Left colon (tissue), 2 donors: ENCODE measurements at places on chromosomes 1 and 21. TPM values are rescaled to one million over a fixed set of nuclear protein-coding genes. Genes with fewer than 3 reads are reported as not detected.

Gene TCHH
- total RNA-seq: 0.06 TPM

DNA sequence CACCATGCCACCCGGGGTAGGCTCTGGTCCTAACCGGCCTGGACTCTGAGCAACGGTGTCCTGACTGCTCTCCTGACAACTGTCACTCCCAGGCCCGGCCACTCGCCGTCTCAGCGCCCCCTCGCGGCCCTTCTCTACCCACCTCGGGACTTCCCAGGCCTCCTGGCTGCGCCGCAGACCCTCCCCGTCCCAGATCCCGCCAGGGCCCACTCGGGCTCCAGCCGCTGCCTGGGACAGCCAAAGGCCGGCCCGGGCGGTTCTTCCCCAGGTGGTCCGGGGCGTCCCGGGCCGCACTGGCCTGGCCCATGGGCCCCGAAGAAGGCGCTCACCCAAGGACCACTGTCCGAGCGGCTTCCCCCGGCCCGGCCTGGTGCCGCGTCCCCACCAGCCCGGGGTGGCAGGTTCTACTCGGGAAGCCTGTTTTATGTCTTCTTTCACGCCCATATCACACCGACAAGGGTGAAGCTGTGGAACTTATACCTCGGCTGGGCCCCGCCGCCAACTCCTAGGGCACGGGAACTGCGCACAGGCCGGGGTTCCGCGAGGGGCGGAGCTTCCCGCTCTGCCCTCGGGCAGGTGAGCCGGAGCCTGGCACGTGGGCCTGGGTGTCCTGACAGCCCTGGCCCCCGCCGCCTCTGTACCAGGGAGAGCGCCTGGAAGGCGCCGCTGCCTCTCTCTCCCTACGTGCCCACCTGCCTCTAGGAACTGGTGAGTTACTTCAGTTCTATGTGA lies 138.3 kb downstream of the TTLL7 start:
- DNase-seq: peak; percentile 91

Gene WDR64
- 0.24 TPM for total RNA-seq

DNA sequence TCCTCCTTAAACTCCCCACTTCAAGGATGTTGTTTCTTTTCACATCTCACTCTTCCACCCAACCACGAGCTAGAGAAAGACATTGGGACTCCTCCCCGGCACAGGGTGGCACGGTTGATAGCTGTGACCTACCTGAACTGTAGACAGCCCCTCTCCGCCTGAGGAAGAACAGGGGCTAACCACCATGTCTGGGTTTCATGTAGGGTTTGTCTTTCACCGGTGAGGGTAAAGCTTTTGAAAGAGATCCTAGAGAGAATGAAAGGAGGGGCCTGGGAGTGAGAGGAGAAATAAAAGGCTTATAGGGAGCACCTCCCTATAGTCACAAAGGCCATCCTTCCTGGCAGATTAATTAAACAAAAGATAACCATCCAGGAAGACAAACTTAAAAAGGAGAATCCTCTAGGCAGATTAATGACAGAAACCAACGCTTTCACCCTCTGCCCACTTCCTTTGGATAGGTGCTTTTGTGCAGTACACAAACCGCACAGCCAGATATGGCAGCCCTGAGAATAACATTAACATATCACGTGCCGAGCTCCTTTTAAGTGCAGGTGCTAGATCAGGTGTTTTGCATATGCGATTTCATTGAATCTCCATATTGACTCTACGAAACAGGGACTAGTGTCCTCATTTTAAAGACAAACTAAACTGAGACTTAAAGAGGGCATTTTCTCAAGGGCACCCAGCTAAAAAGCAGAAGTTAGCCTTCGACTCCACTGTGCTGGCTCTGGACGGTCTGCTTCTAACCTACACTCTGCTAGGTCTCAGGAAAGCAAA lies 178.1 kb upstream of the RUNX1 start:
- DNase-seq: no peak

Gene GJA9
- 1.2 TPM for total RNA-seq

- no peak for DNase-seq
Measured at GRCh38 chr1:170303034-170303433, 157.3 kb downstream of the NTMT2 start.

- DNase-seq: no peak
Measured at GRCh38 chr21:42148097-42148496, 70.8 kb upstream of the ABCG1 start.

DNA sequence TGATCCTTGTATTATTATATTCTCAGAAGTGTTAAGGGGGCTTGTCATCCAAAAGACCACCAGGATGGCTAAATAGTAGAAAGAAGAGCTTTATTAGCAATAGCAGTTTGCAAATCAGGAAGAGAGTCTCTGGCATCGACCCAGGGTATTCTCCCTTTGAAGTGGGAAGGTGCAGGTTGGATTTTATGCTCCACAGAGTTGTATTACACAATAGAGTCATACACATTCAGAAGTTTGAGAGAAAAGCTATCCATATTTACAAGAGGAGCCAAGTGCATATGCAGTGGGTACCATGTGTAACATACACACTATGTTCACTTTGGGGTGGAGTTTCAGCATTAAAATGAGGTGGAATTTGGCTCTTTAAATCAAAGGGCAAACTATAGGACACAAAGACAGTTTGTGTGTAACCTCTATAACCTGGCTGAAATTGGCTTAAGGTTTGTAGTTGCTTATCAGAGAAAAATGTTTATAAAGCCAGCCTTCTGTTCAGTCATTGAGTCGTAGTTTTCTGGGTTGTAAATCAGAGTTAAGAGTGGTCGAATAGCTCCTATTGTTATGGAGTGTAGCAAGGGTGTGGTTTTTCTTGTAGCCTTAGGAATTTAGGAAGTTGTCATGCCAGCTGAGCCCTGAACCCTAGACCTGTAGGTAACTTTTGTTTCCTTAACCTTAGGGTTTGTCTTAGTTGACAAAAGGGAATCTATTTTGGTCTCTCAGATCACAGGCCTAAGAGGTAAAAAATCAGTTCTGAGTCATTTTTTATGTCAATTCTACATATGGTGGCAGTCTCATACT lies 125.3 kb downstream of the DNM3 start:
- no peak for DNase-seq

Gene NPHS2
- not detected for total RNA-seq

DNA sequence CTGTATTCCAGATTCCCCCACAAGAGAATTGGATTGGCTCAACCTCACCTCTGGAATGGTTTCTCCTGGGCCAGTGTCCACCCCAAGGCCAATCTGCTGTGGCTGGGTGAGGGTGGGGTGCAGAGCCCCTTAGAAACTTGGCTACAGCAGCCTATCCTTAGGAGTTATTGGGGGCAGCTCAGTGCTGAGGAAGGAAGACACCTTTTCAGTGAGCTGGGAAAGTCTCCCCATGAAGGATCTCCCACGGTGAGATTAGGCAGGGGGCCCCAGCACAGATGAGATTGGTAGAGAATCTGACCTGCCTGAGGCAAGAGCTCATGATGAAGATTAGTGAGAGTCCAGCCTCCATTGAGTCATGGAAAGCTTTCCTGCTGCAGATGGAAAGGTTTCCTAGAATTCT lies 78.4 kb downstream of the CCDC185 start:
- no peak for DNase-seq

DNA sequence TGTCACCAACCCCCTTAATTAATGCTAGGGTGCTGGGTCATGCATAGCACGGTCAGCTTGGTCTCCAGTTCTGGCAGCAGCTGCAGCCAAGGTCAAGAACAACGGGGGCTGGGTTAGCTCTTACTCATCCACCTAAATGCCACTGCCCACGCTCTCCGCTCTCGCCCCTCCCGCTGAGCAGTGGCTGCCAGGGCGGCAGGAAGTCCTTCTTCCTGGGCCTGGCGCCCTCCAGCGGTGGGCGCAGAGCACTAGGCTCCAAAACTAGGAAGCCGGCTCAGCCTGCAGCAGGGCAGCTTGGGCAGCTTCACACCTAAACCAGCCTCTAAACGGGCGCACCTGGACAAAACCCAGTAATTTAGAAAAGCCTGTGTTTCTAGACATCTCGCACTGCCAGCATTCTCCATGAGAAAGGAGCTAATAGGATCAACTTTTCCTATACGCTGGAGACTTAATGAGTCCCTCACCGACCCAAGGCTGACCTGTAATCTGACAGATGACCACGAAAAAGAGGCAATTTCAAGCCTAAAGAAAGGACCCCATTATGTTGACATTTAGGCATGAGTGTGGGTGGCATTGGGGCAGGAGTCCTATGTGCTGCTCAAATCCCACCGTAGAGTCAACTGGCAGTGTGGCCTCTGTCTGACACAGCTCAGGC lies 78.4 kb upstream of the LRRN2 start:
- peak; percentile 82 for DNase-seq

Gene UTS2
- not detected for total RNA-seq

Gene HAO2
- total RNA-seq: not detected

Gene NBPF10
- 2.2 TPM for total RNA-seq

Gene DNAJC28
- 2.5 TPM for total RNA-seq

GRCh38 chr1:61825393-61825792 lies 83.1 kb downstream of the PATJ start:
- no peak for DNase-seq

DNA sequence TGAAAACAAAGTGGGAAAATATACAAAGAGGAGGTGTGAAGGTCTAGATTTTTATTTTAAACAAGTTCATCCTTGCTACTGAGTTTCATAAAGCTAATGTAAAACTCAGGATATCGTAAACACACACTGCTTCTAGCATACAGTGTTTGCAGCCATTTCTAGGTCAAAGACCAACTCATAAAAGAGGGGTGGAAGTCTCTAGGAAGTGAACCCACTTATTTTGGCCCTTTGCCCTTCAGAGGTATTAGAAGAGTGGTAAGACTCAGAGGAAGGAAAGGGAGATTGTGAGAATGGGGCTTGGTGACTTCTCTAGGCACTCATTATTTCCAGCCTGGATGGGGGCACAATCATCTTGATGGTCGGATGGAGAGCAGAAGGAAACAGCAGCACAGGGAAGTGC lies 91.2 kb downstream of the TNFSF18 start:
- DNase-seq: peak; percentile 24

- DNase-seq: peak; percentile 49
Measured at GRCh38 chr1:50271968-50272578, 151.2 kb downstream of the DMRTA2 start.

- no peak for DNase-seq
Measured at GRCh38 chr1:94828251-94828650, 8.1 kb downstream of the SLC44A3 start.

GRCh38 chr1:46508757-46509156 lies 19.1 kb downstream of the DMBX1 start:
- no peak for DNase-seq

DNA sequence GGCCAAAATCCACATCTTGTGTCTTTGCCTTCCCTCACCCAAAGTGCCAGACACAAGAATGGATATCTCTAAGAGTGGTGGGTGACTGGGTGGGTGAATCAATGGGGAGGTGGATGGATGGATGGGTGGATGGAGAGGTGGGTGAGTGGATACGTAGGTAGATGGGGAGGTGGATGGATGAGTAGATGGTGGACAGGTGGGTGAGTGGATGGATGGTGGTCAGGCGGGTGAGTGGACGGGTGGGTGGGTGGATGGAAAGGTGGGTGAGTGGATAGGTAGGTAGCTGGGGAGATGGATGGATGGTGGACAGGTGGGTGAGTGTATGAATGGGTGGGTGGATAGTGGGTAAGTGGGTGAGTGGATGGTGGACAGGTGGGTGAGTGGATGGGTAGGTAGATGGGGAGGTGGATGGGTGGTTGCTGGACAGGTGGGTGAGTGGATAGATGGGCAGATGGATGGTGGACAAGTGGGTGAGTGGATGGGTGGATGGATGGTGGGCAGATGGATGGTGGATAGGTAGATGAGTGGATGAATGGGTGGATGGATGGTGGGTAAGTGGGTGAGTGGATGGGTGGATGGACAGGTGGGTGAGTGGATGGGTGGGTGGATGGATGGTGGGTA lies 34.2 kb downstream of the SLC19A1 start:
- no peak for DNase-seq

DNA sequence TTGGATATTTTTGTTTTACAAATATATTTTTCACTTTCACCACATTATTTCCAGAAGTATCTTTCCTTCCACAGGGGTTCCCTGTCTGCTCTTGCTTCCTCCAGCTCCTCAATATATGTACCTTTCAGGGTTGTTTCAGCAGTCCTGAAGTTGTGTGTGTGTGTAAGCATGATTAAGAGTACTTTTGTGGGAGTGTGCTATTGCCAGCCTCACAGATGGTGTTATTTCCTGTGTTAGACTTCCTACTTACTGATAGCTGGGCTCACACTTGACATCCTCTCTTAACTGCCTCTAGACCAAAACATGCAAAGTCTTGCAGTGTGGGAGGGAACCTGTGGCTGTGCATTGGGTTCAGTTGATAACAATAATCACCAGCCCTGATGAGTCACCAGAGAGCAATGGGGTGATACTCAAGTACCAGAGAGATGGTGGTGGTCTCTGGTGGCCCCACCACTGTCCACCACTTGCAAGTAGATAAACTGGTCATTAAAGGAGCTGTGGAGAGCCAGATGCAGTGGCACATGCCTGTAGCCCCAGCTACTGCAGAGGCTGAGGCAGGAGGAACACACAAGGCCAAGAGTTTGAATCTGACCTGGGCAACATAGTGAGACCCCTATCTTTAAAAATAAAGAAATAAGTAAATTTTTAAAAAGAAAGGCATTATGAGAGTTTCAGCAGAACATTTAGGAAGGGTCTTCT lies 126.7 kb downstream of the NR5A2 start:
- no peak for DNase-seq

GRCh38 chr1:75967719-75968118 lies 35.5 kb upstream of the ASB17 start:
- no peak for DNase-seq

Gene HEYL
- 1.9 TPM for total RNA-seq

GRCh38 chr1:236422517-236422876 lies 28.4 kb downstream of the EDARADD start:
- no peak for DNase-seq

Gene HSD11B1
- 0.87 TPM for total RNA-seq

DNA sequence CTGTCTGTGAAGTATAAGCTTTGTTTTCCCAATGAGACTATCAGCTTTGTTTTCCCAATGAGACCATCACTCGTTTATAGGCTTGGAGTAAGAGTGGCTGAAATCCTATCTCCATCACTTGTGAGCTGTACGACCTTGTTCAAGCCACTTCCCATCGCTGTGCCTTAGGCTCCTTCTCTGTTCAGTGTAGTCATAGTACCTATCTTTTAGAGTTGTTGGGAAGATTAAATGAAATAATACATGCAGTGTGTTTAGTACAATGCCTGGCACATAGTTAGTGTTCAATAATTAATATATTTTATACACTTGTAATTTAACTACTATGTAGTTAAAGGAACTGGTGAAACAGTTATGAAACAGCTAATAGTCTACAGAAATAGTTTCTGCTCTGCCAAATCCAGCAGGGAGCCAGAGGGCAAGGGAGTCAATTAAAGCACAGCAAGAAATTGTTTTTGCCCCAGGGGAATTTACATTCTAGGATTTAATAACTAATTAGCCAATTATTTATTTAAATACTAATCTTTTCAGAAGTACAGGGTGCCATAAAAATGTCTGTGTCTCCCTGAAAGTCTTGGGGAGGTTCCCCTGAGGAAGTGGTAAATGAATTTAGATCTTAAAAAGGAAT lies 139.3 kb upstream of the HMCN1 start:
- DNase-seq: no peak

DNA sequence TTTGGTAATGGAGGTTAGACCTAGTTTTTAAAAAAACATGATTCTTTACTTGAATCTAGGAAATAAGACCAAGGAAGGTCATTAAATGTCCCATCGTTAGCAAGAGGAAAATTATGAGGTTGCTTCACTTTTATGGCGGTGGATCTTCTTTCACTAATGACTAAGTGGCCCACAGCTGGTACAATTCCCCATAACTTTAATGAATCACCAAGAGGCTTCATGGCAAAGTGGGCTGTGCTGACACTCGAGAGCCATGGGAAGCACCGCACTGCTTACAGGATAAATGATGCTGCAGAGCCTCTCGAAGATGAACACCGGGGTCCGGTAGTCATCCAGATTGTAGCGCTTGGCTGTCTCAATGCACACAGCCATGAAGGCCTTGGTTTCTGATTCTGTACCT lies 108.8 kb downstream of the UBR4 start:
- DNase-seq: no peak

GRCh38 chr1:179029321-179029759 lies 3.6 kb downstream of the FAM20B start:
- no peak for DNase-seq
